ENCODE measurements at places on chromosomes 1 and 21. TPM values are rescaled to one million over a fixed set of nuclear protein-coding genes. Genes with fewer than 3 reads are reported as not detected.

DNA sequence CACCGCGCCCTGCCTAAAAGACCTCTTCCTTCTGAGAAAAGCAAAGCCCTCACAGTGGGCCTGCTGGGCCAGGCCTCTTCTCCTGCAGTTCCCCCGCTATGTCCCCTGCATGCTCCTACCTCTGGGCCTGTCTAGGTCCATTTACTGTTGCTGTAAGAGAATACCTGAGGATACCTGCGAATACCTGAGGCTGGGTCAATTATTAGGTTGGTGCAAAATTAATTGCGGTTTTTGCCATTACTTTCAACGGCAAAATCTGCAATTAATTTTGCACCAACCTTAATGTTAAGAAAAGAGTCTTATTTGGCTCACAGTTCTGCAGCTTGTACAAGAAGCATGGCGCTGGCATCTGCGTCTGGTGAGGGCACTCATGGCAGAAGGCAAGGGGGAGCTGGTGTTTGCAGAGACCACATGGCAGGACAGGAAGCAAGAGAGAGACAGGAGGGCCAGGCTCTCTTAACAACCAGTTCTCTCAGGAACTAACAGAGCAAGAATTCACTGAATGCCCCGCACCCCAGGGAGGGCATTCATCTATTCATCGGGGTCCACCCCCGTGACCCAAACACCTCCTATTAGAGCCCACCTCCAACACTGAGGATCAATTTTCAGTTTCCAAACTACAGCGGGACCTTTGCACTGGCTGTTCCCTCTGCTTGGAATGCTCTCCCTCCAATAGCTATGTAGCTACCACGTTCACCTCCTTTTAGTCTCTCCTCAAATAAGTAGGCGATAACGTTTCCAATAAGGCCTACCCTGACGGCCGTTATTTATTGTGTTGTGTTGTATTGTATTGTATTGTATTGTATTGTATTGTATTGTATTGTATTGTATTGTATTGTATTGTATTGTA is 9.6 kb upstream of the UTS2 start:
- no peak for DNase-seq

JAM2 gene
- 2.0 TPM for total RNA-seq

DNA sequence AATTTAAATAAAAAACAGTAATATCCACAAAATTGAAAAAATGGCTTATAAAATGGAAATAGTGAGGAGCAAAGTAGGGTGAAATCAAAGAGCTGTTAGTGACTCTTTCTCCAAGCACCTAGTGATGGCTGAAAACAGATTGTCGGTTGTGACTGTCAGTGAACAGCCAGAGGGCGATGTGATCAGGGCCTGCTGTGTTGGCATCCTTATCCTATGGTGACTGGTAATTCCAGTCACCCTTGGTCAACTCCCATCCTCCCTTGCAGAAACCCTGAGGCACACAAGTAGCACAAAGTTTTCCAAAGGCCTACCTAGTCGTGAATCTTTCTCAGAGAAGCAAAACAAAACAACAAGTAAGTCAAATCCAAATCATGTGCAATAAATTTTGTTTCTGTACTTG is 599.8 kb upstream of the CXADR start:
- no peak for DNase-seq

LCE1F gene
- not detected for total RNA-seq

- no peak for DNase-seq
Measured at GRCh38 chr1:93051961-93052360, 27.1 kb upstream of the MTF2 start.

DNA sequence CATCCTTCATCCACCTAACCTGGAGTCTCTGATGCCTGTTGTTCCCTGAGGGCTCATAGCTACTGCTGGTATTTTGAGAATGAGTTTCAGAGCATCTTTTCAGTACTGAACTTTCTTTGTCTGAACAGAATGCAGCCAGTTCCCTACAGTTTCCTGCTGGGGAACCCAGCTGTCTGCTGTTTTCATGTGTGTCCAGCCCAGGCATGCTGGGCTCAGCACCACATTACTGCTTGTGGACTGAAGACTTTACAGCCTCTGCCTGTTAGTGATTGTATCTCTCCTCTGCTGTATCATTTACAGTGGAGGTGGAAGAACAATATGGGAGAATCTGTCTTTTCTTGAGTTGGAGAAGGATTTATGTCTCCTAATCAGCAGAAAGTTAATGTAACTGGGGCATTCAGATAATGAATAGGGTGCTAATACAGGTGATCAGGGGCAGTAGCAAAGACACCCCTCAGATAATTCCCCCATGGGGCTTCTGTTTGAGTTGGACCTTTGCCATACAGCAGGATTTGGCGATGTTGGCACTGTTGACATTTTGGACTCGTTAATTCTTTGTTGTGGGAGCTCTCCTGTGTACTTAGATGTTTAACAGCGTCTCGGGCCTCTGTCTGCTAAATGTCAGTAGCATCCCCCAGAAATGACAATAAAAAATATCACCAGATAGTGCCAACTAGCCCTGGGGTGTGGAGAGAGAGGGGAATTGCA is 207.7 kb downstream of the HHAT start:
- DNase-seq, result no peak

- DNase-seq, result no peak
Measured at GRCh38 chr1:33131191-33131590, 50.2 kb downstream of the AZIN2 start.

PROX1 gene
- 0.21 TPM for total RNA-seq

GRCh38 chr1:212459656-212460055 is 26.9 kb downstream of the NENF start:
- DNase-seq, result no peak

WNT2B gene
- 0.29 TPM for total RNA-seq

Data from activated T-cell treated with anti-CD3 and anti-CD28 coated beads, Interleukin-2, amount 50 U/mL, for 72 hours (primary cell).